ENCODE measurements at places on chromosomes 4 and X. TPM values are rescaled to one million over a fixed set of nuclear protein-coding genes. Genes with fewer than 3 reads are reported as not detected.

The TEC gene
- 5.4 TPM for total RNA-seq

DNA sequence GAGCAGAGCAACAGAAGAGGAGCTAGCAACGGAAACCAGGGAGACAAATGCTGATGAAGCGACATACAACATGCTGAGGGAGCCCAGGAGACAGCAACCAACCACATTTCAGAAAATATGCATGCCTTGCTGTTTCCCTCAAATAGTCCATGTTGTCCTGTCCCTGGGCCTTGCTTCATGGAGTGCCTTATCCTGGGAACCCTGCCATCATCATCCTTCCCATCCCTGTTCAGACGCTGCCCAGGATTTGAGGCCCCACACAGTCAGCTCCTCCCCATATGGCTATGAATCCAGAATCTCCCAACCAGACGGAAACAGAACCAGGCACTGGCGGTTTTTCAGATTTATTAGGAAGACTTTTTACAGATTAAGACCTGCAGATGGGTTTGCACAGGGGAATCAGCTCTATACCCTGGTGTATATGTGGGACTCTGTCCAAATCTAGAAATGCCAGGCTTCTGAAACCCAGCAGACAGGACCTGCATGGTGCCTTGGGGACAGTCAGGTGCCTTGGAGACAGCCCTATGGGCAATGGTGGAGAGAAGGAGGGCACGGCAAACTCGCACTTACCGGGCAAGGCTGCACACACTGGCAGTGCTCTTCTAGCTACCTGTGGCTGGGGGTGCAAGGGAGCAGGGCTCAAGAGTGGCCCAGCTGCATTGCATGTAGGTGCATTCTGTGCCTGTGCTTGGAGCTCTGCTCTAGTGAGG lies 199.7 kb upstream of the MAMLD1 start:
- H3K27me3 ChIP-seq, result peaks cover 29% of the 10 kb centered on the region
- H3K36me3 ChIP-seq, result no peaks in the 10 kb centered on the region
- no peak overlapping the region for H3K4me3 ChIP-seq

DNA sequence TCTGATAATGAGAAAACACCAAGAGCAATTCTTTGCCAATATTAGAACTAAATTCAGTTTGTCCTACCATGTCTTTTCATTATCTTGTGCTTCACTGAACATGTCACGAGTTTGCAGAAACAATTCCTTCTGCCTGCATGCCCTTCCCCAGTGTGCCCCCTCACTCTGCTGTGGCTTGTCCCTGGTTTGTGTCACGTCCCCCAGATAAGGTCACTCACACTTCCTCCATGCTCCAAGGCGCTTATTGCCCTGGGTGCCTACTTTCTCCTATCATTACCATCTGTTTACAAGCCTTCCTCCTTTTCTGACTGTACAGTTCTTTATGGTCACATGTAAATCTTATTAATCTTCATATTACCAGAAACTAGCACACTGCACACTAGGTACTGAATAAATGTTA lies 394.1 kb downstream of the KCNIP4 start:
- H3K27me3 ChIP-seq, result no peaks in the 10 kb centered on the region
- no peak overlapping the region for H3K4me3 ChIP-seq
- H3K27ac ChIP-seq, result no peak overlapping the region
- DNase-seq, result no peak

- no peaks in the 10 kb centered on the region for H3K36me3 ChIP-seq
- no peak for DNase-seq
- no peak overlapping the region for H3K4me3 ChIP-seq
- H3K4me1 ChIP-seq, result no peaks in the 10 kb centered on the region
Measured at GRCh38 chr4:181105487-181105886, 1137.7 kb upstream of the TENM3 start.

The CT47A1 gene
- total RNA-seq, result not detected

The PAGE2B gene
- not detected for total RNA-seq

DNA sequence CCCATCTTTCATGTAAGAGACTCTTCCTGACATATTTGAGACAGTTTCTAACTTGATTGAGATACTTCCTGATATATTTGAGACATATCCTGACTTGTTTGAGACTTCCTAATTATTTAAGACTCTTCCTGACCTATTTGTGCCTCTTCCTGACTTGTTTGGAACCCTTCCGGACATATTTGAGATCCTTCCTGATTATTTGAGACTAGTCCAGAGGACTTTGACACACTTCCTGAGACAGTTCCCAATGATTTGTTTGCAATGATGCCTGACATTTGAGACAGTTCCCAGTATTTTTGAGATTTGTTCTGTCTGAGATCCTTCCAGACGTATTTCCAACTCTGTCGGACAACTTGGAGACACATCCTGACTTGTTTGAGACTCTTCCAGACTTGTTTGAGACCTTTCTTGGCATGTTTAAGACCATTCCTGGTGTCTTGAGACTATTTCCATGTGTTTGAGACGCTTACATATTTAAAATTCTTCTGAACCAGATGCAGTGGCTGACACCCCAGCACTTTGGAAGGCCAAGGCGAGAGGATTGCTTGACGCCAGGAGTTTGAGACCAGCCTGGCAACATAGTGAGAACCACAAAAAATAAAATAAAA lies 118.9 kb upstream of the USP9X start:
- H3K4me3 ChIP-seq, result no peak overlapping the region
- H3K27ac ChIP-seq, result peak overlapping the region; percentile 54
- DNase-seq, result no peak
- no peaks in the 10 kb centered on the region for H3K4me1 ChIP-seq

The RASL11B gene
- total RNA-seq, result not detected

GRCh38 chr4:78311306-78311705 lies 240.3 kb upstream of the ANXA3 start:
- no peaks in the 10 kb centered on the region for H3K27me3 ChIP-seq
- H3K36me3 ChIP-seq, result no peaks in the 10 kb centered on the region

- no peak overlapping the region for H3K27ac ChIP-seq
- H3K4me3 ChIP-seq, result no peak overlapping the region
- no peak for DNase-seq
- no peaks in the 10 kb centered on the region for H3K27me3 ChIP-seq
Measured at GRCh38 chrX:18548996-18549395, 122.9 kb downstream of the RS1 start.

- no peaks in the 10 kb centered on the region for H3K4me1 ChIP-seq
- H3K4me3 ChIP-seq, result no peak overlapping the region
Measured at GRCh38 chr4:764405-765169, 59.0 kb downstream of the PCGF3 start.

DNA sequence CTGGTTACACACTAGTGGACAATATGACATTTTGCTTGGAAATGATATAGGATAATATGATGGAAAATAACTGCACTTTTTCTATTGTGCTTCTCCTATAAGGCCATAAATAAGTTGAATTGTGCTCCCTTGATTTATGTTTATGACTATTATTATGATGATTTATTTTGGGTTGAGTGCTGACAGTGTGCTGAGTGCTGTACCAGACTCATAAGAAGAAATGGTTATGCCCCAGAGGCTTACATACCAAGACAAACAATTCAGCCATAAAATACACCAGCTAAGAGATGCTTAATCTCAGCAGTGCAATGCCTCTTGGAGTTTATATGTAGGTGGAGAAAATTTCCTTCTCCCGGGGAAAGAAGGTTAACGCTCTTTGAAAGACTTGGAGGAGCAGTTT lies 199.8 kb upstream of the NOCT start:
- no peak for DNase-seq
- H3K4me1 ChIP-seq, result no peaks in the 10 kb centered on the region
- no peak overlapping the region for H3K27ac ChIP-seq
- H3K27me3 ChIP-seq, result no peaks in the 10 kb centered on the region

DNA sequence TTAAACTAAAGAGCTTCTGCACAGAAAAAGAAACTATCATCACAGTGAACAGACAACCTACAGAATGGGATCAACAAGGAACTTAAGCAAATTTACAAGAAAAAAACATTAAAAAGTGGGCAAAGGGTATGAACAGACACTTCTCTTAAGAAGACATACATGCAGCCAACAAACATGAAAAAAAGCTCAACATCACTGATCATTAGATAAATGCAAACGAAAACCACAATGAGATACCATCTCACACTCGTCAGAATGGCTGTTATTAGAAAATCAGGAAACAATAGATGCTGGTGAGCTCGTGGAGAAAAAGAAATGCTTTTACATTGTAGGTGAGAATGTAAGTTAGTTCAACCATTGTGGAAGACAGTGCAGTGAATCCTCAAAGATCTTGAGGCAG lies 27.8 kb downstream of the PAPSS1 start:
- no peak overlapping the region for H3K4me3 ChIP-seq
- H3K27ac ChIP-seq, result no peak overlapping the region
- no peak for DNase-seq
- H3K36me3 ChIP-seq, result no peaks in the 10 kb centered on the region
- H3K27me3 ChIP-seq, result no peaks in the 10 kb centered on the region

DNA sequence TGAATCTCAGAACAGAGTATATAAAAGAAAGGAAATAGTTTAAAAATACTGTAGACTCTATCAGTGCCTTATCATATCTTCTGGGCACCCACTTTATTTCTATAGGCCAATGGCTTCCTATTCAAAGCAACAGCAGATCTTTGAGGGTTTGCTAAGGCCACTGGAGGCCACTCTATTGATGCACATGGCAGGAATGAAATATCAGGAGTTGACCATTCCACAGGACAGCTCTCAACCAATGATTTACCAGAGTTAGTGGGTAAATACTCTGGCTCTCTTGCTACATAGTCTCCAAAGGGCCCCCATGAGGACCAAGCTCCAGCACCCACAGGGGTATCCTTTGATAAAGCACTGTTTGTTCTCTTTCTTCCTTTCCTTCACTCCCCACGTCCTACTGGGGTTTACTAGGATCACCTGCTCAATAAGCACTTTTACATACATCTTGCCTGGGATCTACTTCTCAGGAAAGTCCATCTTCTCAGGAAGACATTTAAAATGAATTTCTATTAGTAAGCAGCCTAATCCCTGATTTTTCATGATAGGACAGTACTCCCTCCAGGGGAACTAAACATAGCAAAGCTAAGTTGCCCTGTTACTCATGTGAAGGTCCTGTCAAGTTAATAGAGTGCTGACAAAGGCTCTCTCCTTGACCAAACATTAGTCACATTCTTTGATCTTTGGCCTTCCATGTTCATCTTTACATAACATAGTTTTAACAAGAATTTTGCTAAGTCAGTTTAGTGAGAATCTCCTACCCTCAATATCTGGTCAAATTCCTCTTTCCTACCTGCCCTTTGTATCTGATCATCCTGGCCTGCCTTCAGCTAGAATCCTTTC lies 459.7 kb downstream of the GRXCR1 start:
- H3K36me3 ChIP-seq, result no peaks in the 10 kb centered on the region
- no peaks in the 10 kb centered on the region for H3K27me3 ChIP-seq
- no peak for DNase-seq
- no peaks in the 10 kb centered on the region for H3K4me1 ChIP-seq
- H3K27ac ChIP-seq, result no peak overlapping the region

DNA sequence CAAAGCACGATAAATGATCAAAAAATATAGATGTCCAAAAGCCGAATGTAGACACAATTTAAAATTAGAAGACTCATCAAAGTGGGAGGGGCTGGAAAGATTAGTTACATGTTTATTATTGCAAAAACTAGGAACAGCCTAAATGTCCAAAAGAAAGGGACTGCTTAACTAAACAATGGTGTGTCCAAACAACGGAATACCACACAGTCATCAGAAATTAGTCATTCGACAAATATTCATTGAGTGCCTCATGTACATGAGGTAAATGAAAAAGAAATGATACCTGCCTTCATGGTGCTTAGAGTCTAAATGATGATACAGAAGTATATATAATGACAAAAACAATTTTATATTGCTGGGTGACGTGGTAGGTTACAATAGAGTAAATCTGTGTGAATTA lies 139.7 kb downstream of the MAML3 start:
- H3K27ac ChIP-seq, result no peak overlapping the region
- DNase-seq, result no peak
- no peaks in the 10 kb centered on the region for H3K36me3 ChIP-seq
- no peaks in the 10 kb centered on the region for H3K27me3 ChIP-seq

All from breast epithelium (tissue), 4 donors.